AG08395 (cell line): ENCODE measurements at places on chromosomes 2 and 18.

DNA sequence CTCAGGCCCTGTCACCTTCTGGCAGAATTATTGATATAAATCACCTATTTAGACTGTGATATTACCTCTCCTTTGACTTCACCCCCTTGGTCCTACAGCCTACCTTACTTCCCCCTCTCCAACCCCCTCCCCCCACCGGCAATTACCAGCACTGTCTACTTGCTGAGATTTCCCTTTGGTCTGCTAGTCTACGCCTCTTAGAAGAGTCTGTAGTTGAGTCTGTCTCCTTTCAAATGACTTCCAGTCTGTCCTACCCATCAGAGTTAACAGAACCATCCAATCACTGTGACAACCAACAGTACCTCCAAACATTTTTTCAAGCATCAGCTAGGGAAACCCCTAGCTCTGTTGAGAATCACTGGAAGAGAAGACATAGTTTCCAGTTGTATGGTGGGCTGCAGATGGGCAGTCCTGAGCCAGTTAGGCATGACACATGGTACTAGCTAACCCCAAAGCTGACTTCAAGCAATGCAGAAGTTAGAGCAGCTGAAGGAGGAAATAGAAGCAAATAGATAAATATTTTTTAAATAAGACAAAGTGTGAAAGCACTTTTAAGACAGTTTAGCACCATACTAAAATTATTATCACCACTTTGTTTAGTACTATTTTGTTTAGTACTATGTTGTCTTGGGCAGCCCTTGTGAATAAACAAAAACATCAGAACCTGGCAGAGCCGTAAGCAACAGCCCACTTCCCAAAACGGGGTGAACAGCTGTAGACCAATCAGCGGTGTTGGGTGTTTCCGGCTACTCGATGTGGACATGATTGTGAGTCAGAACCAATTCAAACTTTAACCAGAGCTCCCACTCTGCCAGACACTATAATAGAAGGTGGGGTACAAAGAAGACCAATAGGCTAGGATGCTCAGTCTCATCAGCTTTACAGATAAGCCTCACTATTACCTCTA, 2.7 kb upstream of the ASNSD1 start:
- DNase-seq = no peak

DNA sequence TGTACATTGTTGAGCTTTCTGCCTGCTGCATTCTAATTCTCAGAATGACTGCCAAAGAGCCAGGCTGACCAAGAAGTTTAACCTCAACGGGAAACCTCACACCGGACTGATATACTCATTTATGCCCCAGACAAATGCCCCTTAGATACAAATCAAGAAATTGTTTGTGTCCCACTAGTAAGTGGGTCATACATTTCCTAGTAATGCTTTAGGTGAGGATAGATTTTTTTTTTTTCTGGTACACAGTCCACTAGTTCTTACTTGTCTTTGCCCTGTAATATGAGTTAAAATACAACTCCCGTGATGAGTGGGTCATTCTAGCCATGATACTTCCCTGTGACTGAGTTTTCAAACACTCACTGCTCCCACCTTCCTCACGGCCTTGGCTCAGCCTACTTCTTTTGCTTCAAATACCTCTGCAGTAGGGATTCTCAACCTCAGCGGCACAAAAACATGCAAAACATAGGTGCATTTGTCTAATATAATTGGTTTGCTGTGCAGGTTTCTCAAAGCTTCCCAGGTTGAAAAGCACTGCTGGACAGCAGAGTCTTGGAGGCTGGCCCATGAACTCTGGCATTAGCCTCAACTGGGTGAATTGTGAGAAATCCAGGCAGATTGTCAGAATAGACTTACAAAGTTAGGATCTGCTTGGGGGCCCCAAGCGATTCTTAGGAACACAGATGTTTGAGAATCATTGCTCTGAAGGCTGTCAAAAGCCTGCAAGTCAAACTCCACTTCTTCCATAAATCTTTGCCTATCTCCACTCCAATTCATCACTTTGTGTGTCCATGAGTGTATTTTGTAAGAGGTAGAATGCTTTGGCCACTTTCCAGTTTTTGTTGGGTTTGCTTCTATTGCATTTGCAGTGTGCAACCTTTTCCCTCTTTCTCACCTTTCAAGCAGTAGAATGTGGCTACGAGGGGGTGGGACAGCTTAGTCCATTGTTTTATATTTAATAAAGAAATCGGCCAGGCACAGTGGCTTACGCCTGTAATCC, 35.5 kb downstream of the TGIF1 start:
- no peak for DNase-seq

- peak; percentile 76 for DNase-seq
Observed at GRCh38 chr2:85997017-85997970, 108.4 kb downstream of the POLR1A start.

- DNase-seq = no peak
Observed at GRCh38 chr2:62956651-62957050, 94.0 kb upstream of the OTX1 start.

- DNase-seq = peak; percentile 81
Observed at GRCh38 chr18:59748628-59749360, 51.6 kb upstream of the CCBE1 start.

GRCh38 chr18:57533006-57533867, 53.3 kb downstream of the FECH start:
- peak; percentile 7 for DNase-seq

DNA sequence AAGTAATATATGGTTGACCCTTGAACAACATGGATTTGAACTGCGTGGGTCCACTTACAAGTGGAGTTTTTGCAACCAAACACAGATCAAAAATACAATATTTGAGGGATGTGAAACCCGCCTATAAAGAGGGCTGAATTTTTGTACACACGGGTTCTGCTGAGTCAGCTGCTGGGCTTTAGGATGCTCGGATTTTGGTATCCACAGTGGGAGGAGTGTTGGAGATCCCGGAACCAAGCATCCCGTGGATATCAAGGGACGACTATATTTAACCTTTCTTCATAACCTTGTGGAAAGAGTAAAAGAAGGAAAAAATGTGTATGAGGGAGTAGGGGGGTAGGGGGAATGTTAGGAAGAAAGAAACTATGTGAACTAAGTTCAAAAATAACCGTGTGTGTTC, 10.0 kb upstream of the INPP1 start:
- DNase-seq = no peak

DNA sequence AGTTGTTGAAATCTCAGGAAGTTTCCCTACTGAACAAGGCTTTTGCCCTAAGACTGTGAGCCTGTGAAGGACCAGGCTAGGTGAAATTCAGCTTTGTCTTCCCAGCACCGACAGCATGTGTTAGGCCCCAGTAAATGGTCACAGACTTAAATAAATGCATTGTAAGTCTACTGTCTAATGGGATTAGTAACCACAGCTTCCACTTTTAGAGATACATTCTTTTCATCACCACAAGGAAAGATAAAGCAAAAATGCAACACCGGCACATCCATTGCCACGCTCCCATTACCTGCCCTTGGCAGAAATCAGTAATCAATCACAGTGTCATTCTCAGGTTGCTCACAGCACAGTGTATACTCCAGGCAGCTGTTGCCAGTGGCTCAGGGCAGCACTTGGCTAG, 59.3 kb downstream of the CRACDL start:
- DNase-seq = no peak

DNA sequence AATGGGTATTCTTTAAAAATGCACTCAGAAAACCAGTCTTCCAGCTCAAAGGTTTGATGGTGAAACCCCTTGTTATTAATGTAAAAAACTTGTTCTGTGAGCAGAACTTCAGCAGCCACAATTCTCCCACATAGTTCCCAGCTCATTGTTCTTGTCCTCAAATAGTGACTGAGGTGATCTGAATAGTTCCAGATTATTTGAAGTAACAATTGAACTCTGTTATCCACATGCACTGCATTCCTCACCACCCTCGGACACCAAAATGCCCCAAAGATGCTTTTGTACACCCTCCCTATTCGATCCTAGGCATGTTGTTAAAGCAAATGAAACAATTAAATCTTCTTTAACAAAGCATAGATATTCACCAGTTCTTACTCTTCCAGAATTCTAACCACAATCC, 2186.8 kb upstream of the CELF4 start:
- no peak for DNase-seq

GRCh38 chr2:219428469-219428868, 6.2 kb upstream of the SPEG start:
- DNase-seq = no peak

- peak; percentile 33 for DNase-seq
Observed at GRCh38 chr2:86072271-86072858, 33.3 kb downstream of the POLR1A start.

GRCh38 chr2:136255127-136255526, 137.2 kb upstream of the CXCR4 start:
- no peak for DNase-seq
